NCI-H1092 treated with DMSO at 0.1 percent for 48 hours (cell line): ENCODE measurements at places on chromosomes 6 and 20.

DNA sequence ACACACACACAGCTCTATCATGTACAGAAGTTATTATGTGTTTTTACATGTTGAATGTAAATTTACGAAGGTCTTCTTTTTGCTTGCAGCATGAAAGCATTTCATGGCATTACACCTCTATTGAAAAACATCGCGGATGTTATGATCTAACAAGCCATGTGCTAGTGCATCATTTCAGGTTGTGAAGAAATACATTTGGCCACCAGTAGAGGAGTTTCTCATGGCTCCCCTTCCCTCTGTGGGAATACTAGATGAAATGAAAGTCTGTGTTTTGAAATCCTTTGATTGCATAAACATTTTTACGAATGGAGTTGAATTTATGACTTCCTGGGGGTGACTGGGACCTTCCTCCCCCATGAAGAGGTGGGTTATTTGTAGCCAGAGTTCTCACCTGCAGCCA, 17.7 kb downstream of the MAS1 start:
- DNase-seq: no peak

- no peak for DNase-seq
Observed at GRCh38 chr6:109531446-109531845, 48.4 kb upstream of the ZBTB24 start.

DNA sequence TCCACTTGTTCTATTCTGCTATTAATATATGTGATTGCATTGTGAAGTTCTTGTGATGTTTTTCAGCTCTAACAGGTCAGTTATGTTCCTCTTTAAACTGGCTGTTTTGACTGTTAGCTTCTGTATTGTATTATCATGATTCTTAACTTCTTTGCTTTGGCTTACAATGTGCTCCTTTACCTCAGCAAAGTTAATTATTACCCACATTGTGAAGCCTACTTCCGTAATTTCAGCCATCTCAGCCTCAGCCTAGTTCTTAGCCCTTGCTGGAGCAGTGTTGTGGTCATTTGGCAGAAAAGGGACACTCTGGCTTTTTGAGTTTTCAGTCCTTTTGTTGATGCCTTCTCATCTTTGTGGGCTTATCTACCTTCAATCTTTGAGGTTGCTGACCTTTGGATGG, 440.2 kb downstream of the TBC1D32 start:
- DNase-seq: no peak

DNA sequence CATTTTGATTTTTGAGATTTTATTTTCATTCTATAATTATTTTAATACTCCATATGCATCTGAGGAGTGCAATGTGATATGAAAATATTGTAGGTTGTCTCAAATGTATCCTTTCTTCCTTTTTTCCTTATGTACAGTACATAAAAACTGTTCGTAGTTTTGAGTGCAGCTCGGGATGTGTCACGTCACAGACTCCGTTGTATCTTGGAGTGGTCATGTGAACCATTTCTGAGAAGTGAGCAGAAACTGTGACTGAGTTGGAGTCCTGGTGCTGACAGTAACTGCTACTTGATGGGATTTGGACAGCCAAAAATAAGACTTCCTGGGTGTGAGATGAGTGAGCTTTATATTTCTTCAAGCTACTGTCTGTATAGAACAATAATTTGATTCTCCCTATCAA, 761.4 kb upstream of the MAN1A1 start:
- no peak for DNase-seq

DNA sequence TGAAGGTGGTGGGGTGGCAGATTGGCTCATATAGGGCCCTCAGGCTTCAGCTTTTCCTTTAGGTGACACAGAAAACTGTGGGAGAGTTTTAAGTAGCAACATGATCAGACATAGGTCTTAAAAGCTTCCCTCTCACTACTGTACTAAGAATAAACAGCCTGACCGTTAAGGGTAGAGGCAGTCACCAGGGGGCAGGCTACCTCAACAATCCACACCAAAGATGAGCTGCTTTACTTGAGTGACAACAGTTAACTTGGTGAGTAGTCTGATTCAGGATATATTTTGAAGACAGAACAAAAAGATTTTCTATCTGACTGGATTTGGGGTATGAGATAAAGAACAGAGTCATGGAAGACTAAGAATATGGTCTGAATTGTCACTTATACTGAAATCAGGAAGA, 193.1 kb upstream of the SHLD1 start:
- DNase-seq: peak; percentile 29

DNA sequence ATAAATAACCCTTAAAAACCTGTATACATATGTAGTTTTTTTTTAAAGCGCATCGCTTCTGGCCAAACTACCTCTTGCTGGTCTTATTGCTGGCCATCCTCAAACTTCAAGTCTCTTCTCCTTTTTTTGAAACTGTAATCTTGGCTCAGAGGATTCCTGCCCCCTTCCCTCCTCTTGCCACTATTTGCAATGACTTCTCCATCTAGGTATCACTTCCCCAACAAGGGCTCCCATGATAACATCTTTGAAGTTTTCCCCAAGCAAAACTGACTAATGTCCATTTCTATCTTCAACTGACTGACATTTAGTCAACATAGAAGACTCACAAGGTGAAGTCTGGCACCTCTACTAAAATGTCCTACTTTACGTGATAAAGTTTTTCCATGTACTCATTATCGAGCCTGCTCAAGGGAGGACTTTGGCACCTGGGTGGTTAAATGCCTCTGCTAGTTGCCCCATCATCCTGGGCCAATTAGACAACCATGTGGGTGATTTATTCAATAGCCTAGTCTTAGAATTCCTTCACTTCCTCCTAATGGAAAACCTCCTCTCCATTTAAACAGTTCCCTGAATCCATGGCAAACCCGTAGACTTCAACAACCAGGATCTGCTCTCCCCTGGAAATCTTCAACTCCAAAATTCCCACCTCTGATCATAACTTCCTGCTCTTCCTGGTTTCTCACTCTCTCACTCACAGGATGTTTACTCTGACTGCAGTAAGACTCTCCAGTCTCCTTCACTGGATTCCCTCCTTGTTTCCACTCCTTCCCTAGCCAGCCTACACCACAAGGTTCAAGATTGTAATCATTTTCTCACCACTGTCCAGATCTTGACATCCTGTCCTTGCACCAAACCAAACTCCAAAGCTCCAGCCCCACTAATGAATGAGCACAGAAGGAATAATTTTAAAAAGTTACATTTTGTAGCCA, 9.4 kb upstream of the PLAGL1 start:
- DNase-seq: no peak
